Coronary artery (tissue), 2 donors: ENCODE measurements at places on chromosomes 2 and 18.

DNA sequence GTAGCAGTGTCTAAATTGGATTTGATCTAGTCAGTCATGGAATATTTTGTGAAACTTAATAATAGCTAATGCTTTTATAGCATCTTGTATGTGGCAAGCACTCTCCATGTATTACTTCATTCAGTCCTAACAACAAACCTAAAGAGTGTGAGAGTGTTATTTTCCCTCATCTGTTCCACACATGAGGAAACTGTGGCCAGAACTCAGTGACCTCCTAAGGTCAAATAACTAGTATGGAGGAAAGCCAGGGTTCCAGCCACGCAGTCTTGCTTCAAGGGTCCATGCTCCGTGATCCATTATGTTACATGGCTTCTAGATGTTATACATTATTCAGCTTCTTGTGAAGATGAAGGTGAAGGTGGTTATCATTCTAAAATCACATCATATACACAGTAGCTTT is 45.5 kb downstream of the TWSG1 start:
- DNase-seq = no peak

DNA sequence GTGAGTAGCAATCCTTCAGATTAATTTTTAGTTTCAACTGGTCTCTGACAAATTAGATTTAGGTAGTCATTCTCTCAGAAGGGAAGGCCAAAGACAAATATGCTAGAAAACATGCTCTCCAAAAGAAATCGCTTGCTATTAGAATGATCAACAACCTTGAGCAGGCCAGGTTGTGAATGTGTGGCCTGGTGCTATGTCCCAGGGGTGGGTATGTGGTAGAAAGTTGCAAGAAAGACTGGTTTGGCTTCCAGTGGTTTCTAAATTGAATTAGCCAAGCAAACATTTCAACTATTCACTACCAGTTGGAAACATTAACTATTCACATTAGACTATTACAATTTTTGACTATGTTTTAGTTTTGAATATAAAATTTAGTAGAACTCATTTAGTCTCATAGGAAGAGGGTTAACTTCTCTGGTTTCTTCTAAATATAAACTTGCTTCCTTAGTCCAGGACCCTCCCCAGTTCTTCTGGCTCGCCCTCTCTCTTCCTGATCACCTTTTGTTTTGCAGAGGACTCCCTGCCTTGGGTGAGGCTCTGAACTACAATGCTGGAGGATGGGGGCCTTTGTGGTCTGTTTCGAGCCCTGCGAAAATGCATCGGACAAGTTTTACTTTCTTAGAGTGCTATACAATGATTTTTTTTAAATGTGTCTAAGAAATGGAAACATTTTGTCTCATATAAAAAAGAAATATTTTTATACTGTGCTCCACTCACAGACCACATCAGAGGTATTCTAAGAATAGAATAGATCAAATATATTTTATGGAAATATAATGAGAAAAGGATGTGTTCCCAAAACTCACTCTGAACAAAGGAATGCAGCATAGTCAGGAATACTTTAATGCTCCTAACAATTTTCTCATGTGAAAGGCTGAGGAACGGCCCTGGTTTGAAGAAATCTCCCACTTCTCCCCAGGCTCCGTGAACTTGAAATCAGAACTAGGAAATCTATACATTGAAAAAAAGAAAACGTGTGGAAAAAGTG is 375.0 kb upstream of the ZEB2 start:
- no peak for DNase-seq

- no peak for DNase-seq
These were observed 58.5 kb downstream of the PKDCC start for GRCh38 chr2:42106257-42106816.

- no peak for DNase-seq
These were observed at the start of gene ACVR2A for GRCh38 chr2:147844697-147845410. Gene ACVR2A, plus strand, starts transcription at chr2:147845029. Its CDS starts 124 bp downstream, at chr2:147845153.

DNA sequence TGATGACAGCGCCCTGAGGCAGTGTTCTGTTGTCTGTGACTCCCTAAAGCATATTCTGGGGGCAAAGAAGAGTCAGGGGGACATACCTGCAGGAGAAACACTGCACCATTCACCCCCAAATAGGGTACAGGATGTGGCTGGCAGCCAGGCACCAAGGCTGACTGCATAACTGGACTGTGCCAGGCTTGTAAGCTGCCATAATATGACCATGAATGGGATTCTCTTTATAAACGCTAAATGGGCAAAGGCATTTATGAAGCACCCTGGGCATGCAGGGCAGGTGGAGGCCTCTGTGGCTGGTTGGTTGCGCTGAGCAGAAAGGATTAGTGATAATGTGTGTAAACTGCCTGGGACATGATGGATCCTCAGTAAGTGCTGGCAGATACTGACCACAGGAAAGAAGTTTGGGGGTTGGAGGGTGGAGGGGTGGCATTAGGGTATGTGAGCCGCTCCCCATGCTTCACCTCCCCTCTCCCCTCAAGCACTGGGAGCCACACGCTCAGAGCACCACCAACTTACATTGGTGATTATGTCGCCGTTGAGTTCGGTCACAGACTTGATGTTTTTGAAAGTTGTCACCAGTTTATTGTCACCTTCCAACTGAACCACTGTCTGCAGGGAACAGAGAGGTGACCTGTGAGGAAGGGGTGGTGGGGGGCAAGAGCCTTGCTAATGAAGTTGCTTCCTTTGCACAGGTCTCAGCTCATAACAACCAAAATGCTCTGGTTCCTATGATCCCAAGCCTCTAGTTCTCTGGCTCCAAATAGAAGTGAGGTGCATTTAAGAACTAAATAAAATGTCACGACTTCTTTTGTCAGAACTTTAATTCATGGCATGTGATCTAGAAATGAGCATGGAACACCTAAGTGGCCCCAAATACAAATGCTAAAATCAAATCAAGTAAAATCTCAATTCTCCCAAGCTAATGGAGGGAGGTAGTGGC is 3.6 kb downstream of the FABP1 start:
- DNase-seq = no peak

- no peak for DNase-seq
These were observed 171.6 kb downstream of the IKZF2 start for GRCh38 chr2:212979799-212980198.

- no peak for DNase-seq
These were observed 1.7 kb downstream of the IL1RL1 start for GRCh38 chr2:102313025-102313424.
